ENCODE measurements at places on chromosomes 6 and 20. TPM values are rescaled to one million over a fixed set of nuclear protein-coding genes. Genes with fewer than 3 reads are reported as not detected.

GRCh38 chr20:17210983-17211382 lies 15.9 kb upstream of the PCSK2 start:
- peak; percentile 48 for DNase-seq

DNA sequence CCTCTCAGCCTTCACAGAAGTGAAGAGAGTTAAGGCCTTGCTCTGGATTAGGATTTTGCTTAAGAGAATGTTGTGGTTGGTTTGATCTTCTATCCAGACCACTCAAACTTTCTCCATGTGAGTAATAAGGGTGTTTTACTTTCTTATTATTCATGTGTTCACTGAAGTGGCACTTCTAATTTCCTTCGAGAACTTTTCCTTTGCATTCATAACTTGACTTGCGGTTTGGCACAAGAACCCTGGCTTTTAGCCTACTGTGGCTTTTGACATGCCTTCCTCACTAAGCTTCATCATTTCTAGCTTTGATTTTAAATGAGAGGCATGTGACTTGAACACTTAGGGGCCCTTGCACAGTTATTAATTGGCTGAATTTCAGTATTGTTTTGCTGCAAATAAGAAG lies 166.1 kb upstream of the OPRM1 start:
- no peak for DNase-seq

DNA sequence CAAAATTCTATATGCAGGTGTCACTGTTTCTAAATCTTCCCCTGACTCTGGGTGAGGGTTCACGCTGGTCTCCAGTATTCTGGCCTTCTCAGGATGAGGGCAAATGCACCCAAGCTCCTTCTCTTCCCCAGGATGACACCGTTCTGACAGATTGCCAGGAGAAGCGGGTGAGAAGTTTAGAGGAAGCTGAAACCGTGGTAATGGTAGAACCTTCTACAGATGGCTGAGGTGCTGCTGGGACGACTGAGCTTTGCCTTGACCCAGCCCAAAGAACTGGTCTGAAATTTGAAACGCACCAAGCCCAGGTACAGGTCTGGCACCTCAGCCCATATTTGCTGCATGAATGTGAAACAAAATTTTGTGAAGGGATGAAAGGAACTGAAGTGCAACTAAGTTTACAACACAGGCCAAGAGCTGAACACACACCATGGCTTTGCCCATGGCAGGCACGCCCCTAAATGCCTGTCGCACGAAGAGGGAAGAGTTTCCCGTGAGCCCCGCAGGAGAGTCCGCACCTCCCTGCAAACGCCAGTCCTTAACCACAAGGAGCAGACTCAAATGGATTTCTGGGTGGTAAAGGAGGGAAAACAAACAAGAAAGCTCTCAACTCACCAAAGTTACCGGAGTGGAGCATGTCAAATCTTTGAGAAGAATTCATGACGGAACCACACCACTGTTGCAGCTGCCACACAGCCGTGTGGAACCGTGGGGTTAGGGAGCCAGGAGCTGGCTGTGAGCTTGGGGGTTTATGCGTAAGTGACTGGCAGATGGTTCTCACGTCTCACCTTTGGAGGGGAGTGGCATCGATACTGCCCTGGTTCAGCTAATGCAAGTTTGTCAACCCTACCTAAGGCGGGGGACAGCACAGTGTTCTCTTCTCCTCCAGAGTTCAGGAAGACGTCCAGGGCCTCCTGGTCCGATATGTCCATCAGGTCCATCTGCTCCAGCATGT lies 138.9 kb downstream of the DTNBP1 start:
- no peak for DNase-seq

- DNase-seq, result no peak
These were observed 198.7 kb upstream of the STXBP5 start for GRCh38 chr6:147005499-147005898.

- DNase-seq, result peak; percentile 66
These were observed 204.5 kb downstream of the HIVEP2 start for GRCh38 chr6:142740449-142740848.

SLC32A1 gene
- not detected for total RNA-seq

GRM1 gene
- not detected for total RNA-seq

TFAP2D gene
- not detected for total RNA-seq

SLC35D3 gene
- not detected for total RNA-seq

DNA sequence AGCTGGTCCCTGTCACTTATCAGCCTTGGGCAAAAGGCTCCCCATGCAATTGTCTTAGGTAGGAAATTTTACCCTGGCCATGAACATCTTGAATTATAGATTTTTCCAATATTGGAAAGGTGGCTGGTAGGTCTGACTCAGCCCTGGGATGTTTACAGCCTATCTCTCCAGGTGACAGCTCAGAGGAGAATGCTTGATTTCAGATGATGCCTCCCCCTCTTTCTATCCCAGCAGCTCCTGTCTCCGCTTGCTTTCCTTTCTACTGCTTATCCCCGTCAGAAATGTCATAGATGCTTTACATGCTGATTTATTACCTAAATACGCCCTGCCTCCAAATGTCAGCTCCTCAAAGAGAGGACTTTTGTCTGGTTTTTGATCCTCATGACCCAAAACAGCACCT lies 109.6 kb downstream of the NFATC2 start:
- DNase-seq, result peak; percentile 26

GID8 gene
- 25.5 TPM for total RNA-seq

LINC00237 gene
- total RNA-seq, result not detected

DXO gene
- 19.3 TPM for total RNA-seq

ZSCAN23 gene
- 1.1 TPM for total RNA-seq

C4B gene
- total RNA-seq, result 1.7 TPM

DNA sequence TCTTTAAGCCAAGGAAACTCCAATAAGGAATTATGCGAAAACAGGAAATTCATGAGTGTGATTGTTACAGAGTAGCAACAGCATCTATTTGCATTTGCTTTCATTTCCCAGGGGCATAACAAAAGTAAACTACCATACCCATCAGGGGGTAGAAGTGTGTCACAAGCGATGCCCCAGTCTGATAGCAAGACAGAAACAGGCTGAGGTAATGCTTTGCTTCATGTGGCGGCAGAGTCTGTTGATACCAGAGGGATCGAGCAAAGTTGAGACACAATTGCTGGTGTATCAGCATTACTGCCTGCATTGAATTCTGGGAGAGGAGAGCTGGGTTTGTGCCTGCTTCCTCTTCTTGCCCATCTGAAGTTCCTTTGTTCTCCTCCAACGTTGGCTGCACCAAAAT lies 51.2 kb upstream of the LYRM2 start:
- DNase-seq, result no peak

- DNase-seq, result peak; percentile 23
These were observed 3.0 kb upstream of the FOXO3 start for GRCh38 chr6:108557494-108558371.

VSX1 gene
- not detected for total RNA-seq

GRCh38 chr6:167303675-167304625 lies 12.8 kb downstream of the UNC93A start:
- DNase-seq, result no peak

GRCh38 chr6:148997865-148998264 lies 251.0 kb downstream of the UST start:
- no peak for DNase-seq

Measured in foreskin keratinocyte (primary cell).